ENCODE measurements at places on chromosomes 11 and 22. TPM values are rescaled to one million over a fixed set of nuclear protein-coding genes. Genes with fewer than 3 reads are reported as not detected.

The SPDYC gene
- total RNA-seq, result not detected

The CNTN5 gene
- not detected for total RNA-seq

The SLC2A11 gene
- total RNA-seq, result 7.5 TPM

The ENTHD1 gene
- total RNA-seq, result 0.14 TPM

The OR5T3 gene
- not detected for total RNA-seq

The MTMR2 gene
- 20.1 TPM for total RNA-seq

The PATE2 gene
- not detected for total RNA-seq

The PIH1D2 gene
- total RNA-seq, result 0.59 TPM

The APLNR gene
- not detected for total RNA-seq

The VSIG10L2 gene
- not detected for total RNA-seq

The TRIM5 gene
- 24.4 TPM for total RNA-seq

The CARD18 gene
- not detected for total RNA-seq

The PLCB3 gene
- total RNA-seq, result 12.7 TPM

The APLP2 gene
- total RNA-seq, result 32.1 TPM

The GNG3 gene
- total RNA-seq, result 0.30 TPM

The MMP1 gene
- total RNA-seq, result not detected

The CDKN1C gene
- 0.39 TPM for total RNA-seq

The SYTL2 gene
- total RNA-seq, result 29.0 TPM

Measured in T-helper 2 cell treated with Interferon-gamma antibody and Interleukin-4, amounts not matched to agents 100 ng/mL and 5 ng/mL, for 36 hours (primary cell).